Activated naive CD4-positive, alpha-beta T cell treated with anti-CD3 and anti-CD28 coated beads for 36 hours (primary cell): ENCODE measurements at places on chromosomes 16 and 17. TPM values are rescaled to one million over a fixed set of nuclear protein-coding genes. Genes with fewer than 3 reads are reported as not detected.

DNA sequence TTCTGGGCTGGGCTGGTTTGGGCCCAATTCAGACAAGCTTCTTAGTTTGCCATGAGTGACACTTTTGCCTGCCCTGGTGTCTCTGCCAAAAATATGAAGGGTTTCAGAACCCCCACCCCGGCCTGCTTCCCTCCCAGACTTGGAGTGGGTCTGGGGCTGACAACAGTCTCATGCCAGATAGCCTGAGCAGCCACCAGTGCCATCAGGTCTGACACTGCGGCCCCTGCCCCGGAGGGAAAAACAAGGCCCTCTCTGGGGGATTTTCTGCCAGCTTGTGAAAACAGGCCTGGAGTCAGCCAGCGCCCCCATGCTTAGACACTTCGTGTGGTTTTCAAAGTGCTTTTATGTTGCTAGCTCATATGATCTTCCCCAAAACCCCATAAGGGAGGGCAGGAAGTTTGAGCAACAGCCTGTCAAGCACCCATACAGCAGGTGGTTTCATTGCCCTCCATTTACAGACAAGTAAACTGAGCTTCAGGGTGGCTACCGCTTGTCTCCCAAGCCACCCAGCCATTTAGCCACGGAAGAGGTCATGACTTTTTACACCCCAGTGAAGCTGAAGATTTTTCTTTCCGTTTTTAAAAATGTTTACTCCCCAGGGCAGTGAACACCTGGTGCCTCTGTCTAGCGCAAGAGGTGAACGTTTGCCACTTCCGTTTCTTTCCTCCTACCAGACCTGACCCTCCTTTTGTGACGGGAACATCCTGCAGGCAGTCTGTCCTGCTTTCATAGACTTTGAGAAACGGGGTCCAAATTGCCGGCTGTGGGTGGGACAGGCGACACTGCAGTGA lies 300.6 kb downstream of the SEC14L1 start:
- peak overlapping the region; percentile 99 for H3K27ac ChIP-seq
- H3K4me1 ChIP-seq = peaks cover 97% of the 10 kb centered on the region
- H3K36me3 ChIP-seq = peaks cover 5% of the 10 kb centered on the region
- H3K4me3 ChIP-seq = peak overlapping the region; percentile 65
- no peaks in the 10 kb centered on the region for H3K27me3 ChIP-seq
- peak; percentile 88 for DNase-seq

- no peak overlapping the region for H3K4me3 ChIP-seq
- peak overlapping the region; percentile 53 for H3K27ac ChIP-seq
- peaks cover 7% of the 10 kb centered on the region for H3K36me3 ChIP-seq
- no peak for DNase-seq
- H3K4me1 ChIP-seq = no peaks in the 10 kb centered on the region
Observed at GRCh38 chr16:1398826-1399581, 15.5 kb downstream of the UNKL start.

DNA sequence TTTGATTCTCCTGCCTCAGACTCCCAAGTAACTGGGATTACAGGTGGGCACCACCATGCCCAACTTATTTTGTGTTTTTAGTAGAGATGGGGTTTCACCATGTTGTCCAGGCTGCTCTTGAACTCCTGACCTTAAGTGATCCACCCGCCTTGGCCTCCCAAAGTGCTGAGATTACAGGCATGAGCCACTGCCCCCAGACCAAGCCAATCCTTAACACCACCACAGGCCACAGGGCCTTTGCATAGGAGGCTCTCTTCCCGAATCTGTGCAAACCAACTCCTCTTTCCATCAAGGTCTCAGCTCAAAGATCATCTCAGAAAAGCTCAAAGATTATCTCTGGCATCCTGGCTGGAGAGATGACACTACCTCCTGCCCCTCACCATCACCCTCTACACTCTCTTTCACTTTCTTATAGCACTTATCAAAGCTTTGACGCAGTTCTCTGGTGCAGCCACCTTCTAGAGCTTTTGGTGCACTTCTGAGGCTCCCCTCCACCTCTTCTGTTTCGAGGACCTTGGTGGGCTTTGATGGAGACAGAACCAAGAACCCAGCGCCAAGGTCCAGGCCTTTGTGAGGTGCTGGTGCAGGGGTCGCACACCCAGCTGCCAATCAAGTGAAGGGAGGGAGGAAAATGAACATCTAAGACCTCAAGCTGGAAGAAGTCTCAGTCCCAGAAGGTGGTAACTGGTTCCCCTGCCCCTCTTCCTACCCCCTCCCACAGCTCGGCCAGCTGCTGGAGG lies 23.2 kb upstream of the PHB1 start:
- no peak overlapping the region for H3K4me3 ChIP-seq
- H3K36me3 ChIP-seq = no peaks in the 10 kb centered on the region
- H3K27me3 ChIP-seq = peaks cover 25% of the 10 kb centered on the region
- no peak for DNase-seq
- no peaks in the 10 kb centered on the region for H3K4me1 ChIP-seq

The STAC2 gene
- total RNA-seq = not detected

The ZNF764 gene
- 7.6 TPM for total RNA-seq

DNA sequence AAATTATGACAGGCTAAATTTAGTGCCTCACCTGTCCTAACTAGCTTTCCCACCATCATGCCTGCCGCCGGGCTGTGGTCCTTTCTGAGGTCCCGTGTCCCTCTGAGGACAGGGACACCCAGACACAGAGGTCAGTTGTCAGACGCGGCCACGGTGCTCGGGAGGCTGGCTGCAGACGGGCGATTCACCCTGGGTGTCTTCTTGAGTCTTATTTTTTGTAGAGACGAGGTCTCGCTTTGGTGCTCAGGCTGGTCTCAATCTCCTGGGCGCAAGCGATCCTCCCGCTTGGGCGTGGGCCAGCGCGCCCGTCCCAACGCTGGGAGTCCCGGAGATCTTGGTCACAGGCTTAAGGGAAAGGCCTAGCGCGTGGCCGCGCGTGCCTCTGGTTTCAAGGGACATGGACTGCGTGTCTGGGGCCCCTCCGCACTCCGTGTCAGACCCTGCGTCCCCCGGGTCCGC lies 797 bp upstream of the RAB11FIP3 start:
- peaks cover 4% of the 10 kb centered on the region for H3K36me3 ChIP-seq
- peaks cover 26% of the 10 kb centered on the region for H3K4me1 ChIP-seq
- peak overlapping the region; percentile 81 for H3K4me3 ChIP-seq

DNA sequence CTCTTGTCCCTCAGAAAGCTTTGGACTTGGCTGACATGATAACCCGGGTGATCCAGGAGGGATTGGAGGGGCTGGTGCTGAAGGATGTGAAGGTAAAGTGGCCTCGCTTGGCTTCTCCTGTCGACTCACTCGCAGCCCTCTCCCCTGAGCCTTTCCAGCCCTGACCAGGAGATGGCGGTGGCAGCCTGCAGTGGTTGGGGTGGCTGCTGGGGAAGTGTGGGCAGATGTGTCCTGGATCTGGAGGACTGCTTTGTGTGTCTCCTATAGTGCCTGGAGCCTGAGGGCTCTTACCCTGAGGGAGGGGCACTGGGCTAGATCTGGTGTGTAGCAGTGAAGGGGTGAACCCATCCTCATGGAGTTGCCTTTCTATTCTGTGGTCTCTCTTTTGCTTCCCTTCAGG lies 17.9 kb downstream of the LIG3 start:
- H3K27me3 ChIP-seq = no peaks in the 10 kb centered on the region
- peak overlapping the region; percentile 83 for H3K27ac ChIP-seq
- peaks cover 6% of the 10 kb centered on the region for H3K4me1 ChIP-seq
- H3K36me3 ChIP-seq = peaks cover 31% of the 10 kb centered on the region
- peak; percentile 88 for DNase-seq

GRCh38 chr16:55125818-55126385 lies 195.2 kb downstream of the IRX5 start:
- no peak for DNase-seq
- H3K4me1 ChIP-seq = no peaks in the 10 kb centered on the region
- no peak overlapping the region for H3K4me3 ChIP-seq
- H3K27ac ChIP-seq = no peak overlapping the region

The RPL26 gene
- total RNA-seq = 3,827 TPM

GRCh38 chr16:546909-547770 lies 13.1 kb upstream of the PRR35 start:
- peaks cover 4% of the 10 kb centered on the region for H3K36me3 ChIP-seq
- no peak overlapping the region for H3K4me3 ChIP-seq
- no peaks in the 10 kb centered on the region for H3K27me3 ChIP-seq
- H3K27ac ChIP-seq = no peak overlapping the region

DNA sequence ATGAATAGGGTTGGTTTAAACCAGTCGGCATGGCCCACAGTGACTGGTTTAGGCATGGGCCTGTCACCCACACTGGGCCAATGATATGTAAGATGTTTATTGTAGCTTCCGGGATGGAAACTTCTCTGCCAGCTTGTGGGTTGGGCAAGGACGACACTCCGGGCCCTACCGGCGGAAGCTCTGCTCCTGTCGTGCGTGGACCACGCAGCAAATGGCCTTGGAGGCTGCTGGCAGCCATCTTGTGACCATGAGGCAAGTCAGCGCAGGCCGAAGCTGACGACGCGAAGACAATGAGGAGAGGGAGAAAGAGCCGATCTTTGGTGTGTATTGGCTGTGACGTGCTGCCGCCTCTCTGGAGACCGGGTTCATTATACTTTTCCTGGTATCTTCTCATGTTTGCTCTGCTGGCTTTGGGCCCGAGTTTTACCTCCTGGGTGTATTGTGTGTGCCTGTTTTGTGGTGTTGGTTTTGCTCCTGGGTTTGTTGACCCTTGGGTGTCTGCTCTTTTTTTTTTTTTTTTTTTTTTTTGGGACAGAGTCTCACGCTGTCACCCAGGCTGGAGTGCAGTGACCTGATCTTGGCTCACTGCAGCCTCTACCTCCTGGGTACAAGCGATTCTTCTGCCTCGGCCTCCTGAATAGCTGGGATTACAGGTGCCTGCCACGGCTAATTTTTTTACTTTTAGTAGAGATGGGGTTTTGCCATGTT lies 15.4 kb downstream of the SLC25A10 start:
- no peak for DNase-seq
- no peak overlapping the region for H3K27ac ChIP-seq
- no peaks in the 10 kb centered on the region for H3K36me3 ChIP-seq
- no peak overlapping the region for H3K4me3 ChIP-seq
- H3K27me3 ChIP-seq = peaks cover 17% of the 10 kb centered on the region

DNA sequence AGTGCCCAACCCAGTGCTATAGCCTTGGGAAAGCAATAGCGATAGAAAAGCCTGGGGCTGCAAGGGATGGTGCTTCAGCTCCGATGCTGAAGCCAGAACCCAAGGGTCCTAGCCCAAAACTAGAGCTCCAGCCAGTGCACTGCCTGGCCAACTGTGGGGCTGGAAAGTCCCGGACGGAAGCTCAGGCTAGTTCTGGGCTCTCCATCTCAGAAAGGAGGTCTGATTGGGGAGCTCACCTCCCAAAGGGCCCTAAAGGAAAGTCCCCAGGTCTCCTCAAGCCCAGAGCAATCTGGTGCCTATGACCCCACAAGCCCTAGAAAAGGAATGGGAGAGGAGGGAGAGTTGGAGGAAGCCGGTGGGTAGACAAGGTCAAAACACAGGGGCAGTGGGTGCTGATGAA lies 2.0 kb upstream of the ABCC3 start:
- H3K36me3 ChIP-seq = no peaks in the 10 kb centered on the region
- no peak overlapping the region for H3K27ac ChIP-seq
- no peak for DNase-seq
- no peaks in the 10 kb centered on the region for H3K4me1 ChIP-seq
- peaks cover 59% of the 10 kb centered on the region for H3K27me3 ChIP-seq

- no peak for DNase-seq
- no peaks in the 10 kb centered on the region for H3K4me1 ChIP-seq
- H3K27me3 ChIP-seq = no peaks in the 10 kb centered on the region
- H3K36me3 ChIP-seq = no peaks in the 10 kb centered on the region
- H3K27ac ChIP-seq = no peak overlapping the region
- no peak overlapping the region for H3K4me3 ChIP-seq
Observed at GRCh38 chr17:67970783-67971182, 25.5 kb downstream of the C17orf58 start.

- peaks cover 43% of the 10 kb centered on the region for H3K27me3 ChIP-seq
- no peak overlapping the region for H3K27ac ChIP-seq
- peaks cover 34% of the 10 kb centered on the region for H3K4me1 ChIP-seq
- peaks cover 8% of the 10 kb centered on the region for H3K36me3 ChIP-seq
- no peak overlapping the region for H3K4me3 ChIP-seq
Observed at GRCh38 chr16:2966808-2967191, 2.3 kb upstream of the PAQR4 start.

The AP1G1 gene
- total RNA-seq = 59.3 TPM

DNA sequence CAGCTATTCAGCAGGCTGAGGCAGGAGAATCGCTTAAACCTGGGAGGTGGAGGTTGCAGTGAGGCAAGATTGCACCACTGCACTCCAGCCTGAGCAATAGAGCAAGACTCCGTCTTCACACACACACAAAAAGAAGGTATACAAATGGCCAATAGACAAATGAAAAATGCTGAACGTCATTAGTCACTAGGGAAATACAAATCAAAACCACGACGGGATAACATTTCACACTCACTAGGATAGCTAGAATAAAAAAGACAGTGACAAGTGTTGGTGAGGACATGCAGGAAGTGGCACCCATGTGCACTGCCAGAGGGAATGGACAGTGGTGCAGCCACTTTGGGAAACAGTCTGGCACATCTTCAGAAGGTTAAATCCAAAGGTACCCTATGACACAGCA lies 172.9 kb downstream of the FTO start:
- peaks cover 28% of the 10 kb centered on the region for H3K36me3 ChIP-seq
- no peak for DNase-seq
- no peak overlapping the region for H3K27ac ChIP-seq
- H3K4me3 ChIP-seq = no peak overlapping the region
- H3K27me3 ChIP-seq = no peaks in the 10 kb centered on the region
- H3K4me1 ChIP-seq = peaks cover 2% of the 10 kb centered on the region

DNA sequence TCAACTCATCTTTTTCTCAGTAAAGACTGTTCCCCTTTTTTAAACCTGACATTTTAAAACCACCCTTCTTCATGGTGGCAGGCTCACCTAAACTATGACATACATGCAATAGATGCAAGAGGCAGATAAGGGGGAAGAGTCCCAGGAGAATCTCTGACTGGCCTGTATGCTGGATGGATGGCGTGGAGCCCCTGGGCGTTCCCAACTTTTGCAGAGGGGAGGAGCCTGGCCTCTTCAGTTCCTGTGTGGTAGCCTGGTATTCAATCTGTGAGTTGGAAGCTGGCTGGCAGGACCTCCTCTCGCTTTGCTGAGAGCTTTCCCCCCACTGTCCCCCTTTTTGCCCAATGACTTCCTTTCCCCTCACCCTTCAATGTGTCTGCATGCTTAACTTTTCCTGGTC lies 217.6 kb upstream of the CA10 start:
- no peak for DNase-seq
- H3K4me1 ChIP-seq = no peaks in the 10 kb centered on the region
- H3K4me3 ChIP-seq = no peak overlapping the region
- peak overlapping the region; percentile 5 for H3K27ac ChIP-seq
- no peaks in the 10 kb centered on the region for H3K36me3 ChIP-seq

The EPOP gene
- 17.6 TPM for total RNA-seq

GRCh38 chr17:57966875-57967274 lies 11.7 kb upstream of the CUEDC1 start:
- no peaks in the 10 kb centered on the region for H3K36me3 ChIP-seq
- H3K4me1 ChIP-seq = no peaks in the 10 kb centered on the region
- H3K27ac ChIP-seq = no peak overlapping the region
- DNase-seq = no peak
